IPS DF 6.9 (cell line): ENCODE measurements at places on chromosomes 12 and 14.

GRCh38 chr14:34750670-34751069, 36.3 kb upstream of the CFL2 start:
- no peaks in the 10 kb centered on the region for H3K36me3 ChIP-seq
- DNase-seq: no peak
- no peaks in the 10 kb centered on the region for H3K4me1 ChIP-seq
- H3K27me3 ChIP-seq: no peaks in the 10 kb centered on the region

DNA sequence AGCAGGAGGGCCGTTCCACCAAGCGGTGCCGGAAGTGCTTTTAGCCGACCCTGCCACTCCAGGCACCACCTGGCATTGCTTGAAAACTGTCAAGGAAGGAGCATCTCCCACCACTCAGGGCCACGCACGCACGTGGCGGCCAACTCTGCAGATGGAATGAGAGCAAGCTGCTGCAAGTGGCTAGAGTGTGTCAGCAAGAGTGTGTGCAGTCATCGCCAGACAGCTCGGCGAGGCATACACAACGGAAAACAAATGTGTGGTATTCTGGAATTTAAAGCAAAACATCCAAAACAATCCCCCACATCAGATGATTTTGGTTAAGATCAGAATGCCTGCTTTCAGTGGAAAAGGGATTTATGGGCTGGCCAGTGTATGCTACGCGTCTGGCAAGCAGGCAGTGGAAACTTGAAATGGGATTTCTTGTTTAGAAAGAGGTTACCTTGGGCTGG, 11.2 kb downstream of the CD9 start:
- H3K27ac ChIP-seq: no peak overlapping the region
- H3K4me1 ChIP-seq: peaks cover 15% of the 10 kb centered on the region
- H3K27me3 ChIP-seq: no peaks in the 10 kb centered on the region
- DNase-seq: no peak
- peaks cover 2% of the 10 kb centered on the region; the same call in 1 of the 2 replicates for H3K36me3 ChIP-seq

GRCh38 chr14:101899263-101899662, 65.1 kb upstream of the DYNC1H1 start:
- H3K27me3 ChIP-seq: no peaks in the 10 kb centered on the region
- DNase-seq: no peak
- H3K36me3 ChIP-seq: peaks cover 6% of the 10 kb centered on the region

DNA sequence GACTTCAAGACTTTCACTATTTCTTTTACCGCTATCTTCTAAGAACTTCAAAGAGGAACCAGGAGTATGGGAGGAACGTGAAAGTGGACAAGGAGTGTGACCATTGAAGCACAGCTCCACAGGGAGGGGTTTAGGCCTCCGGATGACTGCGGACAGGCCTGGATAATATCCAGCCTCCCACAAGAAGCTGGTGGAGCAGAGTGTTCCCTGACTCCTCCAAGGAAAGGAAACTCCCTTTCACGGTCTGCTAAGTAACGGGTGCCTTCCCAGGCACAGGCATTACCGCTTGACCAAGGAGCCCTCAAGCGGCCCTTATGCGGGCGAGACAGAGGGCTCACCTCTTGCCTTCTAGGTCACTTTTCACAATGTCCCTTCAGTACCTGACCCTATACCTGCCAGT, 267.0 kb downstream of the RPL10L start:
- H3K4me1 ChIP-seq: no peaks in the 10 kb centered on the region
- H3K36me3 ChIP-seq: no peaks in the 10 kb centered on the region
- no peak for DNase-seq
- H3K4me3 ChIP-seq: no peak overlapping the region
- H3K27me3 ChIP-seq: no peaks in the 10 kb centered on the region
- no peak overlapping the region for H3K27ac ChIP-seq

DNA sequence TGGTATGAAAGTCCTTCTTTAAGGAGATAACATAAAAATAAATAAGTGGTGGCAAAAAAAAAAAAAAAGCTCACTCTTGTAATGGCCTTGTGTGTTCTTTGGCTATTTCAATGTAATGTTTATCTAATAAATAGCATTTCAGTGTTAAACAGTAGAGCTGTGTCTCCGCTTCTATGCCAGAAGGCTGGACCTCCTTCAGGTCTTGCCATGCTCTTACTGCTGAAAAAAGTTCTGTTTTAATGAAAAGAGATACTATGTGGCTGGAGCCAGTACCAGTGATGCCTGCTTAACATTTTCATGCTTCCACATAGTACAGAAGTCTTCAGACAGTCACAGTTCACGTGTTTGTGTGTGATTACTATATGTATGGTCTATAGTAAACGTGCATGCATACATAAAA, 74.1 kb upstream of the PRICKLE1 start:
- no peaks in the 10 kb centered on the region for H3K36me3 ChIP-seq
- H3K27me3 ChIP-seq: no peaks in the 10 kb centered on the region
